ENCODE measurements at places on chromosomes 13 and 19. TPM values are rescaled to one million over a fixed set of nuclear protein-coding genes. Genes with fewer than 3 reads are reported as not detected.

DNA sequence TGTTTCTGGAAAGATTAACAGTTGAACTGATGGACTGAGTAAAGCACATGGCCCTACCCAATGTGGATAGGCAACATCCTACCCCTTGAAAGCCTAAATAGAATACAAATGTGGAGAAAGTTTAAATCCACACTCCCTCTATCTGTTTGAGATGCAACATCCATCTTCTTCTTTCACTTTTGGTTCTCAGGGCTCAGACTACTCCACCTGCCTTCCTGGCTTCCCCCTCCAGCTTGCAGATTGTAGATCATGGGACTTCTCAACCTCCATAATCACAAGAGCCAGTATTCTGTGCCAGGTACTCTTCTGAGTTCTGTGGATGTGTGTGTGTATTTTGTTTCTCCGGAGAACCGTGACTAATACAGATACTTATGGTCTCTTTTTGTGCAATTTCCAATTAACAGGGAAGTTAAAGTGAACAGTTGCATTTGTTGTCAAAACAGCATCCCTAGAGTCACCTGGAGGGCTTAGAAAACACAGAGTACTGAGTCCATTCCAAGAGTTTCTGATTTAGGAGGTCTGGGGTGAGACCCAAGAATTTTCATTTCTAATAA, 590.3 kb upstream of the MIR17HG start:
- H3K36me3 ChIP-seq = no peaks in the 10 kb centered on the region
- no peaks in the 10 kb centered on the region for H3K4me1 ChIP-seq
- H3K27me3 ChIP-seq = no peaks in the 10 kb centered on the region
- no peak for DNase-seq

DNA sequence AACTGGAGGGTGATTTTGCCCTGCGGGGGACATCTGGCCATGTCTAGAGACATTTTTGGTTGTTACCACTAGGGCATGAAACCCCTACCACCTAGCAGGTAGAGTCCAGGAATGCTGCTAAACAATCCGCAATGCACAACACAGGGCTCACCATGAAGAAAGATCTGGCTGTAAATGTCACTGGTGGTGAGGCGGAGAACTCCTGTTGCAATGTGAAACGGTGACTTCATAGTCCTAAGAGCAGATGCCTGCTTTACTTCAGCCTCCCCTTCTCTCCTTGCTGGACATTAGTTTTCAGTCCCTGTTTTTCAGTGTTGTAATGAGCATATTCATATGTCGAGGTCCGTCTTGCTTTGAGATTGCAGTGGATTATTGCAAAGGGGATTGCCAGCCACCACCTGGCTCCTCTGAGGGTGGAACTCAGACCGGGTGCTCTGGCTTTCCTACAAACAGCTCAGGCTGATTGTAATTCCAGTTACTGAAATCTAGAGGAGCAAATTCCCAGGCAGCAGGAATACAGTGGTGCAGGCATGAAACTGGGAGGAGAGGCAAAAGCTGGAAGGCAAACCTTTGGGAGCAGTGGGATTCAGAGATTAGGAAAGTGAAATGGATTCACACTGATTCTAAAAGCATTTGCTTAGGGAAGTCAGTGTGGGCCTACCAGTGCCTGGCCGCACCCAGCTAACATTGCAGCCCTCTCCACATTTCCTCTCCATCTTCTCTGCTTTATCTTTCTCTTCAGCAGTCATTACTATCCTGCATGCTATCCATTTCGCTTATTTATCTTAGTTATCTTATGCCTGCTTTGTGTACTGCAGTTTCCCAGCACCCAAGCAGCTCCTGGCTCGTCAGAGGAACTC, 76.1 kb upstream of the PCDH8 start:
- no peak overlapping the region for H3K4me3 ChIP-seq
- no peak overlapping the region for H3K27ac ChIP-seq
- H3K27me3 ChIP-seq = no peaks in the 10 kb centered on the region

DNA sequence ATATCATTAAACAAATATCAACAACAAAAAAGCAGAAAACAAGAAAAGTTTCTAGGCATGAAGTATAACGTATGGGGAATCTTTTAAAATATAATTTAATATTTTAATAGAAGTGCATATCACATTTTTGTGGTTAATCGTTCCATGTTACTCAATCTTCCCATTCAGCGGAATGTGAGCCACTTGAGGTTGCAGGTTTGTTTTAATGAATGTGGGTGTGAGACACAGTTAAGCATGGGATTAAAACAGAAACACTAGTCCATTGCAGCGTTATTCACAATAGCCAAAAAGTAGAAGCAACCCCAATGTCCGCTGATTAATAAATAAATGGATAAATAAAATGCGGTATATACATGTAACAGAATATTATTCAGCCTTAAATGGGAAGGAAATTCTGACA, 146.0 kb downstream of the NDFIP2 start:
- no peak for DNase-seq
- H3K4me3 ChIP-seq = no peak overlapping the region
- H3K27ac ChIP-seq = no peak overlapping the region
- H3K27me3 ChIP-seq = peaks cover 2% of the 10 kb centered on the region

DNA sequence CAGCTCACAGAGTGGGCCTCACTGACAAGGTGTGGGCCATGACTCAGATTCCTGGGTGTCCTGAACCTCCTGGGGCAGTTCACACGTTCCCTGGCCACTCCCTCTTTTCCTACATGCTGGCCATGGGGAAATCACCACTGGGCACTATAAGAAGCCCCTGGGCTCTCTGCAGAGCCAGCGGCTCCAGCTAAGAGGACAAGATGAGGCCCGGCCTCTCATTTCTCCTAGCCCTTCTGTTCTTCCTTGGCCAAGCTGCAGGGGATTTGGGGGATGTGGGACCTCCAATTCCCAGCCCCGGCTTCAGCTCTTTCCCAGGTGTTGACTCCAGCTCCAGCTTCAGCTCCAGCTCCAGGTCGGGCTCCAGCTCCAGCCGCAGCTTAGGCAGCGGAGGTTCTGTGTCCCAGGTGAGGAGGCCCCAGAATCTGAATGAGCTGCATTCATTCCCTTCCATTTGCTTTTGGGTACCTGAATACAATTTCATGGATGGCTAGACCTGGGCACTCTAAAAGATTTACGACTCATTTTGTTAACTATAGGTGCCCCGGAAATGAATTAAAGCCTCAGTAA, at the start of gene OLFM4:
TSS of gene OLFM4 (plus strand) at position 177 of the 567 bp plus-strand sequence. CDS start at position 201, 24 bp downstream.
- no peaks in the 10 kb centered on the region for H3K4me1 ChIP-seq
- no peak within 1 kb of the TSS for H3K4me3 ChIP-seq
- no peaks in the 10 kb centered on the region for H3K36me3 ChIP-seq
- DNase-seq = no peak

The COL4A2 gene
- total RNA-seq = 324 TPM

The CLEC11A gene
- 183 TPM for total RNA-seq

Measured in HFFc6 (cell line).